ENCODE measurements at places on chromosomes 3 and 15. TPM values are rescaled to one million over a fixed set of nuclear protein-coding genes. Genes with fewer than 3 reads are reported as not detected.

CPA3 gene
- total RNA-seq, result 1.00 TPM

GRCh38 chr3:111802163-111802625, 56.9 kb upstream of the PHLDB2 start:
- H3K27me3 ChIP-seq, result no peaks in the 10 kb centered on the region
- H3K4me1 ChIP-seq, result no peaks in the 10 kb centered on the region
- DNase-seq, result peak; percentile 4
- peak overlapping the region; percentile 69 for H3K27ac ChIP-seq
- H3K4me3 ChIP-seq, result no peak overlapping the region

- H3K36me3 ChIP-seq, result no peaks in the 10 kb centered on the region
- H3K27ac ChIP-seq, result no peak overlapping the region
- H3K4me3 ChIP-seq, result no peak overlapping the region
- DNase-seq, result no peak
Observed at GRCh38 chr15:47561102-47561501, 156.2 kb upstream of the SEMA6D start.

- peak overlapping the region; percentile 85 for H3K27ac ChIP-seq
- H3K27me3 ChIP-seq, result peaks cover 26% of the 10 kb centered on the region
- no peak for DNase-seq
- H3K36me3 ChIP-seq, result no peaks in the 10 kb centered on the region
- H3K4me3 ChIP-seq, result peak overlapping the region; percentile 71
Observed at GRCh38 chr3:173395073-173395411, 2.5 kb upstream of the NLGN1 start.

DNA sequence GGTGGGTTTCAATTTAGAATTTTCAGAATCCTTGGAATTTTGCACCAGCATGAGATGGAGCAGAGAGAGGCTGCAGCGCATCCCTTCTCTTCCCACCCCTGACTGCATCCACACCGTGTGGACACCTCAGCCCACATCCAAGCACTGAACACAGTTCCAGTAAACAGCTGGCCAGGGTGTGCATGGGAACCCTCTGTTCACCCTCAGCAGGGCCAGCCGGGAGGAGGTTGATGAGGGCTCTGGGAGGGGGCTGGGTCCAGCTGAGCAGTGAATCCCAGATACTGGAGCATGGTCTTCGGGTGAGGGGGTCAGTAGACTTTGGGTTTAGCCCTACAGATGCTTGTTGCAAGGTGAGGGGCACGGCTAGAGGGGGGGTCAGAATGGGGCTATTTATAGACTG, 85.8 kb downstream of the RPLP1 start:
- peaks cover 6% of the 10 kb centered on the region for H3K4me1 ChIP-seq
- DNase-seq, result no peak
- H3K27ac ChIP-seq, result no peak overlapping the region
- H3K36me3 ChIP-seq, result no peaks in the 10 kb centered on the region

Measured in gastrocnemius medialis (tissue), 4 donors.